ENCODE measurements at places on chromosomes 2 and 18.

GRCh38 chr2:141856215-141856919 is 274.4 kb downstream of the LRP1B start:
- no peak for DNase-seq

GRCh38 chr2:128304715-128305554 is 13.7 kb downstream of the HS6ST1 start:
- no peak for DNase-seq

- DNase-seq = peak; percentile 57
Measured at GRCh38 chr2:85578243-85579180, 1.1 kb downstream of the VAMP8 start.

DNA sequence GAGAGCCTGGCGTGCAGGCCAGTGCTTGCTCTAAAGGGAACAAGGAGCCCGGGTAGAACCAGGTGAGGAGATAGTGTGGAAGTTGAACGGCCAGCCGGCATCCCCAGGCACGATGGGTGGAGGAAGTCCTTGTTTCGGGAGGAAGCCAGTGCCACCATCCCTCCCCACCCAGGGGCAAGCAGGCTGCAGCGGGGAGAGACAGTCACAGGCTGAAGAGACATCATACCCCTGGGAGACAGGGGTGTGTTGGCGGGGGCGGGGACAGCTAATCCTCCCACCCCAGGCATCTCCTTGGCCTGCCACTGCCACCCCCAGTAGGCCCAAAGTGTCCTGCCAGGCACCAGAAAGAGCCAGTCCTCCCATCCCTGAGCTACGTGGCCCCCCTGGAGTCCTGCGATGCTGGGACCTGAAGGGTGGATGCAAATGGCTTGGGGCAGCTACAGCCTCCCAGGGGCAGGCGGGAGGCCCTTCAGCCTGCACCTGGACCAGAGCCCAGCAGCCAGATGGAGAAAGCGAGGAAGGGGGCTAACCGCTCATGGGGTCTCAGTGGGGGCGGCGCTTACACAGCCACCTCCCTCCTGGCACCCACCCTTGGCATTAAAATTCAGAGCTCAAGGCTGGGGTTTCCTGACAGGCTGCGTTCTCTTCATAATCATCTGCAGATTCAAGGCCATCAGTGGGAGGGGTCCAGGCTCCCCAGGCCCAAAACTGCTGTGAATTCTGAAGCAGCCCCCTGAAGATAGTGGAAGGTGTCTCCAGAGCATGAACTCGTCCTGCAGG is 14.8 kb upstream of the GPR55 start:
- no peak for DNase-seq

GRCh38 chr2:151984424-151985083 is 114.3 kb downstream of the CACNB4 start:
- DNase-seq = no peak

- DNase-seq = no peak
Measured at GRCh38 chr2:191462370-191462769, 215.6 kb upstream of the NABP1 start.

DNA sequence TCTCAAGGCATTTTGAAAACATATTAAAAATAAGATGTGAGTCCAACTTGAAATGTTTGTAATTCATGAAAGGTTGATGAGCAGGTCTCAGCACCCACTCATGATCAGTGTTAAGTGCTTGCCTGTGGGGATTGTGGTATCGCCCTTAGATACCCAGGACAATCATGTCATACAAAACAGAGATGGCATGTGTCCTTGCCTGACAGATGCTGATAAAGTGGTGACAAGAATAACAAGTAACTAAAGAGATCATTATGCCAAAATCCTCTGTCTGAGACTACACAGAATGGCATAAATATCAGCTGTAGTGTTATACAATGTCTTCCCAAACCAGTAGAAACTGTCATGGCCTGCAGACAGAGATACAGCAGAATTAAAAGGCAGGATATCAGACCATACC is 930.3 kb downstream of the SUCLG1 start:
- DNase-seq = no peak

GRCh38 chr2:24480245-24480644 is 10.8 kb upstream of the NCOA1 start:
- DNase-seq = no peak

DNA sequence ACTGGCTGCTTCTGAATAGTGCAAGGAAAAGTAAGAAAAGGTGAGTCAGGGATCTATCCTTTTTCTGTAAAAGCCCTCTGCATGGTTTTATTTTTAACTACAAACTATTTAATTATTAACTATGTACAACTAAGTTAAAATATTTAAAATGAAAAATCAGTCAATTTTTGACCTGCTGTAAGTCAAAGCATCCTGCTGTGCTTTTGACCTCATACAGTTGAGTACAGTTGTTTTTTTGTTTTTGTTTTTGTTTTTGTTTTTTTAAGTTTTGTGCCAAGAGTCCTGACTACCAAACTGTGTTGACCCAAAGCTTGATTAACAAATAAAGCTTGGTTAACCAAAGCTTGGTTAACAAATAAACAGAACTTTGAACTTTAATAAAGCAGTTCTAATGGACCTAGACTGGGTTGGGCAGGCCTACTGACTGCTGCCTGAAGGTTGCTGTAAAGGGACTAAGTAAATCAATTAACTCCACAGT is at the start of gene ACMSD:
Gene ACMSD (plus strand): TSS at position 474 of the 478 bp plus-strand sequence. CDS start 67 bp downstream, outside the sequence.
- DNase-seq = no peak

DNA sequence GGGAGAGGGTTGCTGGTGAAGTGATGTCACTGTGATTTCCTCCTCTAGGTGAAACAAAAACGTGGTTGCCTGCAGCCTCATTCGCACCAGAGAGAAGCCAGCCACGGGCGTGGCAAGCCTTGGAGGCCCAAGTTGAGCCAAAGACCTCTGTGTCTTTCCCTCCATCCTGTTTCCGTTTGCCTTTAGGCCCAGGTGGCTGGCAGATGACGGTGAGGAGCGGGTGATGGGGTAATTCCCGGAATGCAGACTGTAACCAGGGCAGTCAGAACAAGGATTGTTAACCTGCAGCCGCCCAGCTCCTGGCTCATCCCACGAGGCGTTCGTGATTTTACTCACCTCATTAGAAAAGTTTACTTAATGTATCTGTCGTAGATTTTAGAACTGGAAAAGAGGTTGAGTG is 14.4 kb downstream of the CTIF start:
- DNase-seq = no peak

DNA sequence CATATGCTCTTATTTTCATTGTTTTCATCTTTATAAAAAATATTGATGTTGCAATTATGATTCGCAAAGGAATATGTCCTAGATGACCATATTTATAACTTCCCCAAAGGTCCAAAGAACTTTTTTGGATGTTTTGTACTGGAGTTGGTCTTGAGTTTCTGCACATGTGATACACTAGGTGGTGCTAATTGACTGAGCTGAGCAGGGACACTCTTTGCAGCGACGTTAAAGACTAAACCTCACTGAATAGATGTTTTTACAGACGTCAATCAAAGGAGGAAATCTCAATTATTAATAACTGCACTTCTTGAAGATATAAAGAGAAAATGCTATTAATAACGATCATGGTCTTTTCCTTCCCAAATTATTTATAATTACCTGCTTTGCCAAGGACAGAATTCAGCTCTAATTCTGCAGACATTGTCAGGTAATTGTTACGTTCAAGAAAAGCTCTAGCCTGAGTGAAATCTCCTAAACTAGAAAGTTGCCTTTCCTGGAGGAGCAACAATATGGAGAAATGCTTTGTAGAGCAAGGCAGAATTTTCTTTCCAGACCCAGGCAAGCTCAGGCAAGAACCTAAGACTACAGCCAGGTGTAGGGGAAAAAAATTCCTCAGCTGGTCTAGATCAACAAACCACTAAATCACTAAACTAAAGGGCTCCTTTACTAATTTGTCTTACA is 119.3 kb upstream of the RBBP8 start:
- no peak for DNase-seq

GRCh38 chr2:230209422-230210051 is 10.2 kb downstream of the SP110 start:
- DNase-seq = no peak

GRCh38 chr2:181563101-181563692 is 93.7 kb downstream of the CERKL start:
- DNase-seq = no peak

GRCh38 chr18:3595369-3596273 is 145.6 kb downstream of the TGIF1 start:
- DNase-seq = peak; percentile 46

DNA sequence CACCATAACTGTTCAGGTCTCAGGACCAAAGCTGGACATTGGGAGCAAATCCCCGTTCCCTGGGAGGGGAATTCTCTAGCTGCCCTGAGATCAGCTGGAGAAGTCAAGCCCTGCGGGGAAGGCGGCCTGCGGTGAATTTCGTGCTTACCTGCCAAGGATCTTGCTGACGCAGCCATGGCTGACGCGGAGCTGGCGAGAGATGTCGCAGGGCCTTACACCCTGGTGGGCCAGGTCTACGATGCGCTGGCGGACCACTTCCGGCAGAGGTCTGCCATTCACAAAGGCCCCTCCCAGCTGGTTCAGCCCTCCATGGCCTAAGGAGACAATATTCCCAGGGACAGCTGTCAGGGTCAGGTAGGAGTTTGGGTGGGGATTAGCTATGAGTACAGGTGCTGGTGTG is 32.1 kb downstream of the PAX8 start:
- no peak for DNase-seq

DNA sequence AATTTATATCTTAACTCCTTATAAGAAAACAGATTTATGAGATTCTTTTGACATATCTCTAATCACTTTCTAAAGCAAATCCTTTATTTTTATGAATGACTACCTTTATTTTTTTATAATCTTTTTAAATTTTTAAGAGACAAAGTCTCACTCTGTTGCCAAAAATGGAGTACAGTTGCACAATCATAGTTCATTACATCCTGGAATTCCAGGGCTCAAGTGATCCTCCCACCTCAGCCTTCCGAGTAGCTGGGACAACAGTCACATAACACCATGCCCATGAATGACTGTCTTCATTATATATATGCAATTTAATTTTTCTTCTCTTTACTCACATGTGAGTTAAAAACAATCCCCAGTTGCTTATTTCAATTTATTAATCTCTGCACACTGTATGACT is 21.7 kb downstream of the ACADL start:
- no peak for DNase-seq

- no peak for DNase-seq
Measured at GRCh38 chr2:222561817-222562645, 93.9 kb downstream of the FARSB start.

- DNase-seq = no peak
Measured at GRCh38 chr18:59697236-59697932, at the start of gene CCBE1. CCBE1 (minus strand) TSS chr18:59697423.

- no peak for DNase-seq
Measured at GRCh38 chr2:191933307-191934105, 86.6 kb upstream of the CAVIN2 start.

- DNase-seq = no peak
Measured at GRCh38 chr2:168729455-168729854, 73.0 kb upstream of the NOSTRIN start.

- no peak for DNase-seq
Measured at GRCh38 chr2:182866461-182867406, at the start of gene FRZB. FRZB (minus strand) TSS chr2:182866637; CDS start chr2:182866552, 85 bp downstream.

- no peak for DNase-seq
Measured at GRCh38 chr2:237060534-237061312, 25.0 kb upstream of the COPS8 start.

DNA sequence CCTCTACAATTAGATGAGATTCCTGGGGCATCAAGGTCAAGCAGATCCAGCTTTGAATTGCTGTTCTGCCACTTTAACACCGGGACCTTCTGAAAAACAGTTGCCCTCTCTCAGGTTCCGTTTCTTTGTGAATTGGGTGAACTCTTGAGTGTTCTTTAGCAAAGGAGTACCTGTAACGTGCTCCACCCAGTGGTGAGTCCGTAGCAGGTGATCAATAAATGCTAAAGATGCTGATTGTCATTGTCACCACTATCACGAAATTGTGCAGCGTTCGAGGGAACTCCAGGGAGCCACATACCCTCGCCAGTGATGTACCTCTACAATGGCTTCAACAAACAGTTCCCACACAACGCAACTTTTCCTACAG is 81.9 kb downstream of the TCF7L1 start:
- DNase-seq = no peak

GRCh38 chr18:76442413-76443171 is 52.5 kb downstream of the ZNF516 start:
- DNase-seq = no peak

- DNase-seq = no peak
Measured at GRCh38 chr2:8857709-8858108, 20.3 kb upstream of the KIDINS220 start.

GRCh38 chr2:120885749-120886148 is 150.1 kb downstream of the GLI2 start:
- no peak for DNase-seq

DNA sequence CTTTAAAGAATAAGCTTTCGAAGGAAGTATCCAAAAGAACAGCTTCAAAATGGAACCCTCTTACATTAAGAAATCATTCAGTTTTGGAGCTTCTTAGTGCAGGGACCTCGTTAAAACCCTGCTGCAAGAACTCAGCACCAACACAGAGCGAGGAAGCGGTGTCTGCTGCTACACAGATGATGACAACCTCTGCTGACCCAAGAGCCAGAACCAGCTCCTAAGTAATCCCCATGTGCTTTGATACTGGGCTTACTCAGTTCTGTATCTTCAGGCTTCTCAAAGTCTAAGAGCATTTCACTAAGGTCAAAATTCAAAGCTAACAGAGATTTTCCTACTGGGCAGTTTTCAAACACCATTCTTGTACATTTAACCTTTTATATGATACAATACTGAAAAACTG is 194.6 kb downstream of the STK39 start:
- no peak for DNase-seq

DNA sequence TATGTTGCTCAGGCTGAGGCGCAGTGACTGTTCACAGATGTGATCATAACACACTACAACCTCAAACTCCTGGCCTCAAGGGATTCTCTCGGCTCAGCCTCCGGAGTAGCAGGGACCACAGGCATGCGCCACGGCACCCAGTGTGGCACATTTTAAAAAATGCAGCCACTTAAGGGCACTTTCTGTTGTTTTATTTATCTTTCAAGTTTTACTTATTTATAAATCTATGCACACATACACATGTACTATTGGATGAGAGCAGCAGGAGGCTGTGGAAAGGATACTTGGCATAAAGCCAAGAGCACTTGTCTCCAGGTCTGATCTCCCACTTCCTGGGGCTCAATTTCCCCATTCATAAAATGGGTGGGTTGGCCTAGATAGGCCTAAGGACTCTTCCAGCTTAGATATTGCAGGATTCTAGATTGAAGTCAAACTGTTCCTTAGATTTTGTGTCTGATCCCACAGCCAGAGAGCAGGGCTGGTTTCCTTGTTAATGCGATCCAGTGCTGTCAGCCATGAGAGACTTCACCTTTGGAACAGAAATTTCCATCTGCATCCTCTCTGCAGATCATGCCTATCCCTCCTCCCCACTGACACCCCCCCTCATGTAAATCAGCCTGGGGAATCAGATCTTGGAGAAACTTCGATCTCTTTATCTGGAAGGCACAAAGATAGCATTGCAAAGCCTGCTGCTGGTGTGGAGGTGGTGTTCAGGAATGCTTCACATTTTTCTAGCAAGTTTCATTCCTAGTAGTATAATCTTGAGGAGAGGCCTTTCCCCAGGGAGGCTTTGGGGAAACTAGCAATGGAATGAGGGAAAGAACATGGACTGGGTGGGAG is 24.7 kb downstream of the PCBP1 start:
- no peak for DNase-seq

DNA sequence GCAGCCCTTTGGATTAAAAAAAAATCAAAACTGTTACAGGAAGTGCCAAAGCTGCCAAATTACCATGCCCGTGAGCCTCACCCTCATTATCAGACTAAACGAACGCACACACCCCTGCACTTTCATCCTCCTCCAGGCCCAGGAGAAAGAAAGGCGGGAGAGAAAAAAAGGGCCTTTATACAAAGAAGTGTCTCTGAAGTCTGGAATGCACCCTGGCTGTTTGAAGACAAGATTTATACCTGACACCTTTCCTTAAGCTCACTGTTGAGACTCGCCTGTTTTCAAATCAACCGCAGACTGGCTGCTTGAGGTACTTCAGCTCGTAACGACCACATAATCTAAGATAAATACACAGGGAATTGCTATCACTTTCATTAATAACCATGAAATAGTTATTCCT is 31.0 kb downstream of the EDAR start:
- DNase-seq = no peak
